ENCODE measurements at places on chromosomes 4 and X.
A peak's percentile ranks its signal among the peaks of the same experiment; 100 is the strongest.

GRCh38 chrX:69177511-69178162, 12.4 kb upstream of the PJA1 start:
- DNase-seq: no peak

DNA sequence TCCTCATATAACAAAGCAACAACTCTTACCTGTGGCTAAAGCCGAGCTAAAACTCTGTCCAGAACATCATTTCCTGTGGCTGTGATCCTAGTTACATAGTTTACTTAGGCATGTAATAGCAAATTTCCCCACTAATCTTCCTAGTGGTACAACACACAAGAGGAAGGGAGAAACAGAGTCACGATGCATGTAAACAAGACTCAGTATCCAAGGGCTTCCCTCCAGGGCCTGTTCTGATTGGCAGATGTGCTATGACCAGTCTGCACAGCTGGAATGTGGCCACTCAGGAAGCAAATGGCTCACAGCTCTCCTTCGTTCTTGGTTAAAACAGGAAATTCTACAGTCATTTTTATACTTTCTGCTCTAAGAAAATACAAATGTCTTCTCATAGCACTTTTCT, 49.2 kb upstream of the PRSS48 start:
- DNase-seq: no peak

DNA sequence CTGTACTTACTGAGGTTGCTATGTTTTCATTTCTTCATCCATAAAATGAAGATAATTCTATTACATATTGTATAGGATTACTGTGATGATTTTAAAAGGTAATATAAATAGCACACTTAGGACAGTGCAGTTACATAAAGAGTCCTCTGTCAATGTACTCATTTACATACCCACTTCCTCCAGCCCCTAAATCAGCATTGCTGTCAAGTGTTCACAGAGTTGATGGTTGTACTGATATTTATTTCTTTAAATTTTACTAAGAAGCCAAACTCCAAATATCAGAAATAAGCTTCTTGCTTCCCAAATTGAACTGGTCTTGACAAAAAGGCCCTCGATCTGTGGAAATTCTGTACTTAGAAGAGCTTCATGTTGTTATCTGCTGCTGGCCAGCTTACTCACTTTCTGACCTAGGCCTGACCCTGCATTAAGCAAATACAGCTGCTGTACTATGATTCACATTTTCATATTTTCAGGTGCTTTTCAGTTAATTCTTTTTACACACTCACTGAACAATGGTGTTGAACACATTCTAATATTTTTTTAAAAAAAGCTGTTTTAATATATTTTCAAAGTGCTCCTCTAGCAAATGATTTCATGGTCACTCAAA, 259.6 kb downstream of the UNC5C start:
- no peak for DNase-seq

DNA sequence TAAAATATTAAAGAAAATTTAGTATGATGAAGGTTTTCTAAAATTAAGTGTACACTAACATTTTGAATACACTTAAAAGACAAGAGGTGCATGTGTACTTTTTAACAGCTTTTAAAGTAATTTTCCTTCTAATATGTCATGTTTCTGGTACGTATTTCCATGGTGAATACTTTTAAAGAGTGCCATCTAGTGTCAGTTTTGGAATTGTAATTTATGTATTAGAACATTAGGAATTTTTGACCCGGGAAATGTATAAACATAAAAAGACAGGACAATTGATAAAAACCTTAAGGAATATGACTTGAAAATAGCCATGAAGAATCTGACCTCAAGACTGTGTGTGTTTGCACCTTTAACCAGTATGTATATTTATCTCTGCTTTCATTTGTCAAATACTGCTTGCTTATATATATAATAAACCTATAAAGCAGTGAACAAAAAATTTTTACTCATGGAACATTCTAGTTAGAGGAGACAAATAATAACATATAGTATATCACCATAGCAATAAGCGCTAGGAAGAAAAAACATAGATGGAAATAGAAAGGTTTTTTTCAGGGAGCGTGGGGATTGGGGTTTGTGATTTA, 7.2 kb downstream of the GSTCD start:
- peak; percentile 46 for DNase-seq

GRCh38 chr4:145781351-145781750, 101.4 kb downstream of the C4orf51 start:
- DNase-seq: no peak

DNA sequence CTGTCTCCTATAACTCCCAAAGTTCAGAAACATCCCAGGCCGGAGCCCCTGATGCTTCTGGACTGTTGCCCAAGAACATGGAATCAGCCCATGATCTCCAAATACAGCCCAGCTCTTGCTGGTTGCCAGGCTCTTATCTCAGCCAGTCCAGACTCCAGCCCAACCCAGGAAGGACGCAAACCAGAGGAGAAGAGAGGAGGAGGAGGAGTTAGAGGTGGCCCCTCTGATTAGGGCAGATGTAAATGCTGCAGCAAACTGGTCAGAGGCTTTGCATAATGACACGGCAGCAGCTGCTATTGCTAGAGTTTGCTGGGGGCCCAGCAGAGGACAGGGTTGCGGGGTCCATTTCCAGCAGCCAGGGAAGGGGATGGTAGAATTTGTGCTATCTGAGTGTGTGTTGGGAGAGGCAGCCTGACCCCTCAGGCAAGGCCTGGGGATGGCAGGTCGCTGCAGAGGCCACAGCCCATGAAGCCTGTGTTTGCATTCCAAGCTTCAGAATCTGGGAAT, 4.2 kb upstream of the OTUD5 start:
- peak; percentile 45 for DNase-seq

- no peak for DNase-seq
Observed at GRCh38 chrX:134236626-134237614, at the start of gene CCDC160. Gene CCDC160 (plus strand): TSS chrX:134237182. CDS start chrX:134244801, 7,619 bp downstream.

DNA sequence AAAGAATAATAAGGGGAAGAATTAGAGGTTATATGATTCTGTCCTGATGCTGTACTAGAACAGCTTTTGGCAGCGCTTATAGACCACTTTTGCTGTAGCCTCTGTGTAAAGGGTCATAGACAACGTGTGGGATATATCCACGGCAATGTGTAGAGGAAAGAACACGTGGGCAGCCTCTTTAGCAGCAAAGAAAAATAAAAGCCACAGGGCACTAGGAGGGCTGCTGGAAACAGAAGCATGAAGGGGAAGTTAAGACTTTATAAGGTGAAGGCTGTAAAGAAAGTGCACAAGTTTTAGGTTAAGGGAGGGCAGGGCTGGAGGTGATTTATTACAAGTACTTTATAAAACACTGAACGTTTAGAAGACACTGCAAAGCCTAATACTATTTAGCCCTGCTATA, 20.1 kb upstream of the PHEX start:
- DNase-seq: no peak

- DNase-seq: peak; percentile 56
Observed at GRCh38 chrX:68647156-68647957, at the start of gene STARD8. Gene STARD8 (plus strand): TSS chrX:68647666. CDS start chrX:68647883, 217 bp downstream.

GRCh38 chr4:101232074-101232776, 115.1 kb downstream of the PPP3CA start:
- DNase-seq: no peak

- no peak for DNase-seq
Observed at GRCh38 chr4:4383085-4383484, 3.8 kb upstream of the NSG1 start.

GRCh38 chrX:10514891-10515290, 105.5 kb downstream of the MID1 start:
- DNase-seq: no peak

- no peak for DNase-seq
Observed at GRCh38 chrX:20500949-20501348, 234.2 kb upstream of the RPS6KA3 start.

- no peak for DNase-seq
Observed at GRCh38 chr4:24700118-24700517, 95.3 kb upstream of the SOD3 start.

DNA sequence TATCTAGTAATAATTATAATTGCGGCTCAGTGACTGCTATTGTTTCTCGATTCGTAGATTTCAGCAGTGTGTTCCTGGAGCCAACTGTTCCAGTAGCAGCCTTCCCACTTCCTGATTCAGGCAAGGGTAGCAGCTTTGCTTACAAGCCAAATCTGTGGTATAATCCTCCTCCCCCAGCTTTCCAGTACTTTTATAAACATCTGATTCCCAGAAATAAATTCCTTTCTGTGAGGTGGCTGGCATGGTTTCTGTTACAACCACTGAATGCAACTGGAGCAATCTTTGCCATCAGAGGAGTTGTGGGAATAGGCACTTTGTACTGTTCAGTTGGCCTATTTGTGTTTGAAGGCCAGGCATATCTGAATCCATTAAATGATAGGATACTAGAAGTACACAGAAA, 80.0 kb downstream of the GLRA3 start:
- no peak for DNase-seq

- peak; percentile 65 for DNase-seq
Observed at GRCh38 chr4:127775843-127776242, 6.3 kb upstream of the HSPA4L start.

DNA sequence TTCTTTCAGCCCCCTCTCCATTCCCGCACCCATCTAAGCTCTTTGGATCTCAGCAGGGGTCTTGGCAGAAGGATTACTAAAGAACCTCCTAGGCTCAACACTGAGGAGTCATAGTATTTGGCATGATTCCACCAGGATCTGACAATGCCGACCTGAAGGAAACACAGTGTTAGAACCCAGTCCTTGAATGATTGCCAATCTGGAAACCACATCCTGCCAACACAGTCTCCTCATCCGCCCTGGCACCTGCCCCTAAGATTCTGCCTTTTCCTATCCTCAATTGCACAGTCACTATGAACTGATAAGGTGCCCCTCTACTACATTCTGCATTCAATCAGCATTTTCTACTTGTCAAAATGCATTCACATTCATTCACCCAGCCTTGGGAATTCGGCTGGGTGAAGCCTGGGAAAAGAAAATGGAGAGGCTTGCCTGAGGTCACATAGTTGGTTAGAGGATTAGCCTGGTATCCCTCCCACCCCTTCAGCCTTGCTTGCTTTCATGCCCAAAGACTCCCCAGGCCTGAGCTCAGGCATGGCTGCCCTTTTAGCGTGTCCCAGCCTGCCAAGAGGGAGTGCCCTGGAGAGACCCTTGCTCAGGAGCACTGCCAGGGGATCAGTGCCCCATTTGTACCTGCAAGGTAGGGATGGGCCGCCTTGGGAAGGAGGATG, 2.2 kb upstream of the CLDN2 start:
- no peak for DNase-seq

GRCh38 chrX:134520860-134521390, 61.0 kb downstream of the HPRT1 start:
- DNase-seq: peak; percentile 67

DNA sequence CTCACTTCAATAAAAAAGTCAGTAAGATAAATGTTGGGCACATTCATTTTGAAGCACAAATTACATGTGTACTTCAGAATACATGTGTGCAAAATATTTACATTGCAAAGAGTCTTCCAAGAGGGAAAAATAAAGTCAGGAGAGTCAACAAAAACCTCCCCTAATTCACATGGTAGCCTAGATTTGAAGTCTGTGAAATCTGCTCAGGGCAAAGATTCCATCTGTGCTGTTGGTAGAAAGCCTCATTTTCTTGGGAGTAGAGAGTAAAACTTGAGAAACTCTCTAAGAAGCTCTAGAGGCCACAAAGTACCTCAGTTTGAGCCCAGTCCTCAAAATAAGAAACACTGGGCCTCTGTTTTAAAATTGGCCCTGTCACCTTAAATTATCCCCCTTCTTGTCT, 303.4 kb downstream of the RAB28 start:
- DNase-seq: no peak

- no peak for DNase-seq
Observed at GRCh38 chr4:86894455-86894854, 2.2 kb upstream of the C4orf36 start.

DNA sequence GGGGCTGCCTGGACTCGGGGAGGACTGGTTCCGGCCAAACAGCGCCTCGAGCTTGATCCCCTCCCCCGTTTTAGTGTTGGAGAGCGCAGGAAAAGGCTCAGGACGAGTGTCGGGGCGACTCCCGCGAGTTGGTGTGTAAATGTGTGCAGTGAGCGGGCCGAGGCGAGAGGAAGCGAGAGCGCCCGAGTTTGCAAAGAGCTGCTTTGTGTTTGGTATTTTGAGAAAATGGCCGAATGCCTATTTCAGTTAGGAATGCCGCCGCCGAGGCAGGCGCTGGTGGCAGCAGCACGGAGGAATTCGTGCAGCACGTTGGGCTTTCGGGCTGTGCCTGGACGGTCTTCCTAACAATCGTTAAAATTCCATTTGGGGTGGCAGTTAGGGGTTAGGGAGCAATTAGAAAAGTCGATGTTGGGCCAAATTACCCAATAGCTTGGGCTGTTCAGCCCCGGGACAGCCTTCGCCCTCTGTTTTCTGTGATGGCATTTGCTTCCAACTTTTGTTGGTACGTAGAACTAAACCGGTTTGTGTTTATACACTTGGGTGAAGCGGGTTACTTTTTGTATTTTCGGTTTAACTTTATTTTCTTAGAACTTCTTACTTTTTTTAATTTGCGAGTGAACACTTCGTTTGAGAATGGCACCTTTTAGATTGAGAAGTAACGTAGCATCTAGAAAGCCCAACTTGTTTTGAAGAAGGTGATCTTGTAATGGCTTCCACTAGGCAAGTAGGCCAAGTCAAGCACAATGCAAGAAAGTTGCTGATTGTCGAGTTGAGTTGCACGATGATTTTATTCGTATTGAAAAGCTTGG, 1.6 kb downstream of the REST start:
- DNase-seq: peak; percentile 34
